Endothelial cell of umbilical vein (primary cell): ENCODE measurements at places on chromosomes 3 and 15. TPM values are rescaled to one million over a fixed set of nuclear protein-coding genes. Genes with fewer than 3 reads are reported as not detected.

DNA sequence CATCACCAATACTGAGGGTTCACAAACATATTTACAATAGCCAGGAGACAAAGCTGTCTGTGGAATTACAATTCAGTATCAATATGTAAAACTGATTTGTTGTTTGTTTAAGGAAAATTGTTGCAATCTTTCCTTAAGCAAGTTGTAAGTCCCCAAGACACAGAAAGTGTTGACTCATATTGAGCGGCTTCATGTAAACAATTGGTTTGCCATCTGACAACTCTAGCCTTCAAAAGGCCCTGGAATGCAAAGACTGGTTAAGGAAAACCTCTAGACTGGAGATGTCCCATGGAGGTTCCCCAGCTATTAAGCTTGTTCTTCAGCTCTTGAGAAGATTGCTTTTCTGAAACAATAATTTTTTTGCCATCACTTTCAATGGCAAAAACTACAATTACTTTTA, 283.7 kb upstream of the PROK2 start:
- DNase-seq: no peak

- peak; percentile 83 for DNase-seq
Measured at GRCh38 chr3:192819001-192819569, 91.7 kb upstream of the FGF12 start.

DNA sequence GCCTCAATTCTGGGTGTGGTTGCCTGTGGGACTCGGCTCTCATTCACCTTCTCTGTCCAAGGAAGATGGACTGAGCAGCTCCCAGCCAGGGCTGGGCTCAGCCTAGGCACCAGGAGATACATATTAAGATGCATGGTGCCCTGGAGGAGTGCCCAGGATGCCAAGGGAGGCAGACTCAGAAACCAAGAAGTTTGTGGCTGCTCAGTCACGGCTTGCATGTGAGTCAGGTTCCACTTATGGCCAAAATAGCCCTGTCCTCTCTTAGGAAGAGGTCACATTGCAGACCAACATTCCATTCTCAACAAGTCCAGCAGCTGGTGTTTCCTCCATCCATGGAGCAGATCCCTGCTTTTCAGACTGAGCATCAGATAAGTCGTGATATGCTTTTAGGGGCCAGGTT, 21.8 kb downstream of the CDCP1 start:
- DNase-seq: peak; percentile 15

- DNase-seq: no peak
Measured at GRCh38 chr3:192958219-192958872, 40.7 kb upstream of the MB21D2 start.

GRCh38 chr15:78650022-78650421, 9.0 kb upstream of the CHRNB4 start:
- no peak for DNase-seq

DNA sequence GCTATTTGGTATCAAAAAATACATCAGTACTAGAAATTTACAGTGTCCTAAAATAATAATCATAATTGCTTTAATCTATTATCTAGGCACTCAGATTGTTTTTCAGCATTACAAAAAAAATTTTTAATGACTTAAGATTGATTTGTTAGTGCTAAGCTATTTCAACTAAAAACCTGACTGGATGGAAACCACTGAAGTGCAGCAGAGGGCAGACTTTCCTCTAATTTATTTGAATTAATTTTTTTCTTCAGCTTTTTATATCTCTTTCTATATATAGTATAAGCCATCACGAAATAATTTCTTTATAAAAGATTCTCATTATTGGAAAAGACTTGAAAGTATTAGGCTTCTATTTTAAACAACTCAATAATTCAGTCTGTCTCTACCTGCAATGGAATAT, 131.4 kb downstream of the IQCH start:
- no peak for DNase-seq

DNA sequence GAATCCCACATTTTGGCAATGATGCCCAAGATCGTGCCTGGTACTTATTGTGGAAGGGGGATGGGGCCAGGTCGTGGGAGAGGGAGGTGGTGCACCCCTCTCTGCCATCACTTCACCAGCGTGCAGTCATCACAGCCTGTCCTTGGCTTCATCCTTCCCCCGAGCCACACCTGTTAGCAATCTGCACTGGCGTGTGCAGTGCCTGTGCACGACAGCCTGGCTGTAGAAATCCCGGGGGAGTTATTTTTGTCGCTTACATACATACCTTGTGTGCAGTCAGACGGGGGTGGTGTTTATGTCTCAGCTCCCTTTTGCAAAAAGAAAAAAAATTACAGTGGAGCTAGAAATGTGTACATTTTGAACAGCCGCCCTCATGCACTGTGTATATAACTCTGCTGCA, 216.0 kb downstream of the TLE3 start:
- no peak for DNase-seq

DNA sequence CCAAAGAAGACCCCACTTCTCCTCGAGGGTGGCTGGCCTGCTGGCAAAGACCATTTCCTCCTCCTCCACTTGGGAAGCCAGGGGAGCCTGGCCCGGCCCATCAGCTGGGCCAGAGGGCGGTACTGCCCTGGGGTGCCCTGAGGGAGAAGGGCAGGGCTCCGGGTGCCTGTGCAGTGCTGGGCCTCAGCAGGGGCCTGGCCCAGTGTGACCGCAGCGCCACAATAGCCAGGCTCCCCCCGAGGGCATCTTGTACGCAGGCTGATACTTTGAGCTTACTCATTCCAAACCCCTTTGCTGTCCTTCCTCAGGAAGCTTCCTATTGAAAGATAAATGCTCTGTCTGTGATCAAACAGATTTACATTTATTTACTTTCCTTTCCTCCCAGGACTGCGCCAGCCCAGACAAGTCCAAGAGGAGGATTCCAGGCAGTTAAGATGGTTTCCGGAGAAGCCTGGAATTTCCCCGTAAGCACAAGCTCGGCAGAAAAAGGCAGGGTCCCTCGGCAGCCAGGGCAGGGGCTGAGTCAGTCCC, 240.1 kb downstream of the XXYLT1 start:
- DNase-seq: peak; percentile 95

DNA sequence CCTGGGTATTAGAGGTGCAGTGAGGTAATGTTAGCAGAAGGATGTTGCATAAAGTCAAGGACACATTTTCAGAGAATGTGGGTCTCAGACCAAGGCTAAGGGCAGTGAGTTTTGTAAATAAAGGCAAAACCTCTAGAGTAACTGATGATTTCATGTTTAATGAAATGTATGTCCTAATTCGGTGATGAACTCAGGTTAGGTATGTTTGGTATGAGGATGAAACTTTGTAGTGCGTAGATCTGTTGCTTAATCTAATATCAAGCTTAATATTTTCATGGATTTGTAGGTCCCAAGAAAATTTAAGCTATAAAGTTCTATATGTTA, 3.6 kb downstream of the USP50 start:
- DNase-seq: no peak

- peak; percentile 79 for DNase-seq
Measured at GRCh38 chr3:80889535-80889934, 871.9 kb downstream of the GBE1 start.

DNA sequence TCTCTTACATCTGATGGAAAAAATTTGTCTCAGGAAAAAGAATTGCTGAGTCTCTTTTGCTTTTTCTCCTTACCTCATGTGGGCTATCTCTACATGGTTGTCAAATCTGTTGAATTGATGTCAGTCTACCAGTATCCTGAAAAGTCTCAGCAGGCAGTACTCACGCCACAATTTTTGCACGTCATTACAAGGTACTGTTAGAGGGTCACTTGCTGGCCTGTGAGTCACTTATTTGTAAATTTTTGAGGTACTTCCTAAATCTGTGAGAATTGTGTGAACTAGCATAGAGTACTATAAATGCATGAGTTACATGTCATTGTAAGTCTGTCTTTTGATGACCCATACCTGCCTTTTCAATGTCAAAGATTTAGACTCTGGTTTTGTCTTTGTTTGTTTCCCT, 15.9 kb downstream of the HPS3 start:
- DNase-seq: no peak

GRCh38 chr3:13713396-13713795, 164.5 kb downstream of the FBLN2 start:
- DNase-seq: no peak

DNA sequence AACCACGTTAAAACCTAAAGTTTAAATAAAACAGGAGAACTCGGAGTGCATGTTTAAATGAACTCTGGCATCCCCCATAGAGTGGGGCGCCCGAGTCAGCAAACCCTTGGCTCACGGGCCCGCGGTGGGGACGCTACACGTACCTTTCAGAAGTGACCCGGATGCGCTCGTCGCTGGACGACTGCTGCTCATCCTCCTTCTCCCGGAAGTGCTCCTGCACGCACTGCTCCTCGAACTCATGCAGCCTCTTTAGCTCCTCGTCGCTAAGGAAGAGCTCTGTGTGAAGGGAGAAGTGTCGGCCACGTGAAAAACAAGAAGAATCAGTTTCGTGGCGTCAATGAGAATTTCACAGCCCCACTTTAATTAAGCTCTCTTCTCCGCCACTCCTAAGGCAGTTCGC, 34.6 kb upstream of the MTMR10 start:
- DNase-seq: no peak

- peak; percentile 42 for DNase-seq
Measured at GRCh38 chr15:57165992-57166391, 210.3 kb upstream of the CGNL1 start.

DNA sequence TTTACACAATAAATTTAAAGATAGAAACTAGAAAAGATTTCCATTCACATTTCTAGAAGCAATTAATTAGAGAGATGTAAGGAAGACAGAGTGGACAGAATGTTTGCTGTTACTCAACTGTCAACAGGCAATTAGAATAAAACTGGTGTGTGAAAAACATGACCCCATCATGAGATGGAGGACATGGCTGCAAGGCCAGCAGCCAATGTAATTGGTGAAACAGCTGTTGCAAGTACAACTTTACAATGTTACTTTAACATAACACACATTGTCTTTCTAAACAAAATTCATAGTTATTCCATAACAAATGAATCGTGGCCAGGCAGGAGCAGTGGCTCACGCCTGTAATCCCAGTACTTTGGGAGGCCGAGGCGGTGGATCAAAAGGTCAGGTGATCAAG, 28.6 kb upstream of the STAG1 start:
- no peak for DNase-seq

DNA sequence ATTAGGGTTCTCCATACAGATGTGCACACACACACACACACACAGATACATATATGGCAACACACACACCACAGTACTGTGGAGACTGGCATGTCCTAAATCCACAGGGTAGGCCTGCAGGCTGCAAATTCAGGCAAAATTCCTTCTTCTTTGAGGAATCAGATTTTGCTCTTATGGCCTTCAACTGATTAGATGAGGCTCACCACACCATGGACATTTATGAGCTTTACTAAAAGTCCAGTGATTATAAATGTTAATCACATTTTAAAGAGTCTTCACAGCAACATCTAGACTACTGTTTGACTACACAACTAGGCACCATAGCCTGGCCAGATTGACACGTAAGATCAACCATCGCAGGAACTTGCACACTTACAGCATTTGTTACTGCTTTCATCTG, 140.3 kb upstream of the UBE3A start:
- DNase-seq: no peak

DNA sequence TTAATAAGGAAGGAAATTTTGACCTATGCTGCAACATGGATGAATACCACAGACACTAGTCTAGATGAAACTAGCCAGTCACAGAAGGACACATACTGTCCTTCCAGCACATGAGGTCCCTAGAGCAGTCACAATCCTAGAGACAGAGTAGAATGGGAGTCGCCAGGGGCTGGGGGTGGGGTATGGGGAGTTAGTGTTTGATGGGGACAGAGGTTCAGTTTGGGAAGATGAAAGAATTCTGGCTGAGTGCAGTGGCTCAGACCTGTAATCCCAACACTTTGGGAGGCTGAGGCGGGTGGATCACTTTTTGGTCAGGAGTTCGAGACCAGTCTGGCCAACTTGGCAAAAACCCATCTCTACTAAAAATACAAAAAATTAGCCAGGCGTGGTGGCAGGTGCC, 99.2 kb downstream of the TPRA1 start:
- DNase-seq: no peak

CCRL2 gene
- 3.9 and 6.4 TPM in 2 replicates for total RNA-seq

P2RY13 gene
- total RNA-seq: not detected in 2 replicates

ACVR2B gene
- 4.9 and 5.6 TPM in 2 replicates for total RNA-seq

CLDN11 gene
- 344 and 395 TPM in 2 replicates for total RNA-seq

PDZRN3 gene
- total RNA-seq: not detected in 2 replicates

SPINK8 gene
- not detected in 2 replicates for total RNA-seq
